Stimulated activated CD8-positive, alpha-beta memory T cell treated with anti-CD3 and anti-CD28 coated beads, Interleukin-4, amount 100 ng/mL, for 4 hours (primary cell): ENCODE measurements at places on chromosomes 11 and 22.

DNA sequence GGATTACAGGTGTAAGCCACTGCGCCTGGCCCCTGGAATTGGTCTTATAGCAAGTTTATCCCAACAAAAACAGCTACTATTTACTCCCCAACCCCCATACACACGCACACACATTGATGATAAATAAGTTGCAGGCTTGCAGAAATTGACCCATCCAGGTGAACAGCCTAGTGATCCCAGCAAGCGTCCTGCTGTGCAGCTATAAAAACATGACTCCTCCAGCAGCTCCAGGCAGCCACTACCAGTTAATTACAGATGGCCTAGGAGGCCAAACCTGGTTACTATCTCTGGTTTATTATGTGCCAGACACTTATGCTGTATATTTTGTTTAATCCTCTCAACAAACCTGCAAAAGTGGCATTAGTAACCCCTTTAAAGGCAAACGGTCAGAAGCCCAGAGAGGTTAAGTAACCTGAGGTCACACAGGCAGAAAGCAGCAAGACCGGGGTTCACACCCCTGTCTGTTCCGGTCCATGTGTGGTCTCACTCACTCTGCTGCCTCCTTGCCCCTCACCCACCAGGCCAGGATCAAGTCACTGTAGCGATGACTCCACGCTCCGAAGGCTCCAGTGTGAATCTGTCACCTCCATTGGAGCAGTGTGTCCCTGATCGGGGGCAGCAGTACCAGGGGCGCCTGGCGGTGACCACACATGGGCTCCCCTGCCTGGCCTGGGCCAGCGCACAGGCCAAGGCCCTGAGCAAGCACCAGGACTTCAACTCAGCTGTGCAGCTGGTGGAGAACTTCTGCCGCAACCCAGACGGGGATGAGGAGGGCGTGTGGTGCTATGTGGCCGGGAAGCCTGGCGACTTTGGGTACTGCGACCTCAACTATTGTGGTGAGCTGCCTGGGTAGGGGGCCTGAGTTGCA lies 6.6 kb downstream of the F2 start:
- DNase-seq = no peak

GRCh38 chr22:19079691-19080090 lies 42.5 kb downstream of the DGCR2 start:
- no peak for DNase-seq

- DNase-seq = no peak
These were observed 90.9 kb downstream of the PDHX start for GRCh38 chr11:35007277-35007676.

GRCh38 chr11:68300076-68300830 lies 12.1 kb upstream of the LRP5 start:
- DNase-seq = no peak

DNA sequence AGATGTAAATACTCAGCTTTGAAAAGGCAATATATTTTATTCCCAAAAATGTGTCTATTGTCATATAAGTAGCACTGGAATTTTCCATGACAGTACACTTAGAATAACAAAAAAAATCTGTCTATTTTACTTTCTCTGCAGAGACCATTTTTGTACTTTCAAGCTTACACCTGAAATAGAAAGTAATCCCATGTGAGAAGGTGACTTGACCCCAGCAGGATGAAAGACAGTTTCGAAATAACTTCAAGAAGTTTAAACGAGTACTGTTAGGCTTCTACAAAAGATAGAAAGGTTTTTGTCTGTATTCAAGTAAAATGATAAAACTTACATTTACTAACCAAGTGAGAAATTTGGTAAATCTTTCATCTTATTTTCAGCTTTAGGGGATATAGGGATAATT lies 259.9 kb upstream of the CTSC start:
- DNase-seq = no peak

DNA sequence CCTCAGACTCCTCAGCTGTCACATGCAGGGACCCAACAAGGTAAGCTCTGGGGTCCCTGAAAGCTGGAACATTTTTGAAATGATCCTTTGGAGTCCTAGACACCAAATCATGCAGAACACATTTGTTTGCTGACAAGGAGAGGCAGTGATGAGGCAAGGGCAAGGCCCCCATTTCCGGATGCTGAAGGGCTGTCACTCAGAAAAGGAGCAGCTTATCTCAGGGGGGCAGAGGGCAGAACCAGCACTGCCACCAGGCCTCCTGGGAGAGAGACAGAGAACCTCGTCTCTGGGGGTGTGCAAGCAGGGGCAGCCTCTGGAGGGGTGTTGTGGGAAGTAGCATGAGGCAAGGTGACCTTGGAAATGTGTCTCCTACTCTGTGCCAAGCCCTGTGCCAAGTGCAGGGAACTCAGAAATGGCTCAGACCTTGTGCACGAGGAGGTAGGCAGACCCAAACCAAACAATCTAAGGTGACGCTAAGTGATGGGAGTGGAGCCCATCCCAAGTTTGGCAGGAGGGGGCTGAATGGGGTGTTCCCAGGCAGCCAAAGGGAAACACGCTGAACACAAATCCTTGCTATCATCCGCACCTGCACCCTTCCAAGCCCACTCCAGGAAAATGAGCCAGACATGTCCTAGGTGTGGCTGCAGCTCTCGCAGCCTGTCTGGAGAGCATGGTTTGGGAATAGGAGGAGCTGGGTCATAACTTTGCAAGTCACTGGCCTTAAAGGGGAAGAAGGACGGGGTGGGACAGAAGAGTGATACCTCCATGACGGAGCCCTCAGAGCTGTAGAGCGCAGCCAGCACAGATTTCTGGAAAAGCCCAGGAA lies 94.2 kb downstream of the PDE2A start:
- DNase-seq = no peak

GRCh38 chr11:45523760-45524159 lies 141.7 kb downstream of the CHST1 start:
- DNase-seq = no peak

- peak; percentile 26 for DNase-seq
These were observed 18.3 kb downstream of the ADORA2A start for GRCh38 chr22:24445481-24446259.

DNA sequence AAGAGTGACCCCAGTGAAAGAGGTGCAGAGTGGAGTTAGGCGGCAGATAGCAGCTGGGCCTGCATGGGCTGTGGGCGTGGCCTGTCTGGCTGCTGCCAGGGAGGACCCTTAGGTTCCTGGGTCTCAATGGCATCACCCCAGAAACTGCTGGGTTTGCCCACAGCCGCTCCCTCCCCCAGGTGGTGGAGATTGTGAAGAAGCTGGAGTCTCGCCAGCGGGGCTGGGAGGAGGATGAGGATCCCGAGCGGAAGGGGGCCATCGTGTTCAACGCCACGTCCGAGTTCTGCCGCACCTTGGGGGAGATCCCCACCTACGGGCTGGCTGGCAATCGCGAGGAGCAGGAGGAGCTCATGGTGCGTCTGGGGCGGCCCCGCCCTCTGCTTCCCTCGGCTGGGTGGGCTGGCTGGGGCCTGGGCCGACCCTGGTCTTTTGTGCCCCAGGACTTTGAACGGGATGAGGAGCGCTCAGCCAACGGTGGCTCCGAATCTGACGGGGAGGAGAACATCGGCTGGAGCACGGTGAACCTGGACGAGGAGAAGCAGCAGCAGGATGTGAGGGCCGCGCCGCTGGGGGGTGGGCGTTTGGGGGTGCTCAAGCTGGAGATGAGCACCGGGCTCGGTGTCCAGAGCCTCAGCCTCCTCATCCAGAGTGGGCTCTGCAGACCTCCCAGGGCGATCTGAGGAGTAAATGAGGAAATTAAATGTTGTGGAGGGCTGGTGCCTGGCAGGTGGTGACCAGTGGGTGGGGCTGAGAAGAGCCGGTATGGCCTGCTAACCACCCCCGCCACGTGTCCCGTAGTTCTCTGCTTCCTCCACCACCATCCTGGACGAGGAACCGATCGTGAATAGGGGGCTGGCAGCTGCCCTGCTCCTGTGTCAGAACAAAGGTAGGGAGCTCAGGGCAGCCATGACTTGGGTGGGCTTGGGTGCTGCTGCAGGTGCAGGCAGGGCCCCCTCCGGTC lies 15.0 kb downstream of the SART1 start:
- no peak for DNase-seq

- DNase-seq = no peak
These were observed 53.5 kb downstream of the COMMD9 start for GRCh38 chr11:36235750-36236149.

DNA sequence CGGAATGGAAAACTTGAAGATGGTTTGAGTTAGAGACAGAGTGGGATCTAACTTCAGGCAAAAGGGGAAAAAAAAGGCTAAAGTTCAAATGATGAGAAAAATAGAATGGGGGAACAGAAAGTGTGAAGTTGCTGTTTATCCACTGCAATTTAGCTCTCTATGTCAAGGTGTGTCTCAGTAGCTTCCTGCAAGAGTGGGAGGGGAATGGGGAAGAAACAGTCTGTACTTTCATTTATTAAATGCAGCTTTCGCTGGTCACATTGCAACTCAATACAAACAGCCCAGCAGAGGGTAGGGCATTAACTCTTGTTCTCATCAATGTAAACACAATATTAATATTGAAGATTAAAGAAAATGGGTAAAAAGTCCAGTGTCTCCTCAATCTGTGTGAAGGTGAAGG lies 214.7 kb upstream of the SYN3 start:
- no peak for DNase-seq

DNA sequence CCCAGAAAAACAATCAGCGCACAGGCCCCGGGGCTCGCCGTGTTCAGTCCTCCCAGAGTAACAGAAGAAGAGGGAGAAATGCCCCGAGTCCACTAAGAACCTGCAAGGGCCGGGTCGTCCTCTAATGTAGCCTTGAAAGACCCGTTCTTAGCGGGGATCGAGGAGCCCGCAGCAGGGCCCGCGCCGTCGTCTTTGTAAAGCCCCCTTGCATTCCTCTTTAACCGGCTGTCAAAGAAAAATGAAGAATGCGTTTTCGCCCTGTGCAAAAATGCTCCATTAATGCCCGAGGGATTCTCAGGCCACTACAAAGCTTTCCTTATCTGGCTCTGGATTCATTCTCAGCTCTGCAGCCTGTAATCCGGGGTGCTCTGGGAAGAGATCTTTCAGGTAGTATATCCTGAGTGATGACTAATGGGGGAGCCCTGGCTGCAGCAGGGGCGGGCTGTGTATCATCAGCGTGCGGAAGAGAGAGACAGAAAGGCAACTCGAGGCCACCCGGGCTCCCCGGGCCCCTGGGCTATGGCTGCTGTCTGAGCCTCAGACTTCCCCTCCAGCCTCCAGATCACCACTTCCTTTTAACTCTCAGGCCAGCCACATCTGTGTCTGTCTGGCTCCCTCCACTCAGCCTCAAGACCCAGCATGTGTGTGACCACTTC lies 78.2 kb downstream of the FBLN1 start:
- DNase-seq = no peak

DNA sequence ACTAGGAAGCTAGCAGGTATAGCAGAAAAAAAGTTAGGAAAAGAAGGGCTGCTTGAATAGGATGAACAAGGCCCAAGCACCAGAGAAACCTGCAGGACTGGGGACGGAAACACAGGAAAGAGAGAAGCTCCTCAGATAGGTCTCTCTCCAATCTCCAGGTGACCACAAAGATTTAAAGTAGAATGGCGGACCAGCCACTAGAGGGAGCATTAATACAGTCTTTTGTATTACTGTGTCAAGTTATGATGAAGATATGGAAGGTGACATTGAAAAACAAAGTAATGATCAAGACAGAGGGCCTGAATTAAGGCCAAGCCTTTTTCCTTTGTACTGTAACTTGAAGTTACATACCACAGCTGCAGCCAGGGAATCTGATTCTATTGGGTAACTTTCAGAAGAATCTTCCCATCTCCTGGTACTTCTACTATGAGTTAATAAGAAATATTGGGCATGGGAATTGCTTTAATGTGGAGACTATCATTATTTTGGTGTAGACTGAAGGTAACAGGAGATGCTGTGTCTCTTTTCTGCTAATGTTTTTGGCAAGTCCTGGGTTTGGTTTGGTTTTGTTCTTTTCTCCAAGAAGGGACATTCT lies 33.8 kb downstream of the OR2AG2 start:
- DNase-seq = peak; percentile 15

- DNase-seq = no peak
These were observed 45.0 kb downstream of the FBLN1 start for GRCh38 chr22:45547731-45548130.

DNA sequence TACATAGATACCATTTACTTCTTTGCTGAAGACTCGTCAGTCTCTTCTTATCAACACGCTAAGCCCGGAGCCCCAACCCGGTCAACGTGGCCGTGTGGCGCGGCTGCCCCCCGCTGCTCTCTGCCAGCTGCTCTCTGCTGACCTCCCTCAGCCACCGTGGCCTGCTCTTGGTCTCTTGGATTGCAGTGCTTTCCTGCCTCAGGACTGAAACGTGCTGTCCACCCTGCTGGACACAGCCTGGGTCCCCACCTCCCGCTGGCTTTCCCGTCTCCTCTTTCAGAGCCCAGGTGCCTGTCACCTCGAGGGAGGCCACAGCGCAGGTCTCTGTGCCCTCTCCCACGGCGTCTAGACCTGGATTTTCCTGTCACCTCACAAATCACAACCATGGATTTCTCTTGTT lies 388.1 kb upstream of the B3GAT1 start:
- DNase-seq = no peak

GRCh38 chr22:25482091-25482760 lies 82.2 kb upstream of the GRK3 start:
- DNase-seq = no peak

GRCh38 chr11:103016031-103016430 lies 60.5 kb upstream of the MMP13 start:
- no peak for DNase-seq

DNA sequence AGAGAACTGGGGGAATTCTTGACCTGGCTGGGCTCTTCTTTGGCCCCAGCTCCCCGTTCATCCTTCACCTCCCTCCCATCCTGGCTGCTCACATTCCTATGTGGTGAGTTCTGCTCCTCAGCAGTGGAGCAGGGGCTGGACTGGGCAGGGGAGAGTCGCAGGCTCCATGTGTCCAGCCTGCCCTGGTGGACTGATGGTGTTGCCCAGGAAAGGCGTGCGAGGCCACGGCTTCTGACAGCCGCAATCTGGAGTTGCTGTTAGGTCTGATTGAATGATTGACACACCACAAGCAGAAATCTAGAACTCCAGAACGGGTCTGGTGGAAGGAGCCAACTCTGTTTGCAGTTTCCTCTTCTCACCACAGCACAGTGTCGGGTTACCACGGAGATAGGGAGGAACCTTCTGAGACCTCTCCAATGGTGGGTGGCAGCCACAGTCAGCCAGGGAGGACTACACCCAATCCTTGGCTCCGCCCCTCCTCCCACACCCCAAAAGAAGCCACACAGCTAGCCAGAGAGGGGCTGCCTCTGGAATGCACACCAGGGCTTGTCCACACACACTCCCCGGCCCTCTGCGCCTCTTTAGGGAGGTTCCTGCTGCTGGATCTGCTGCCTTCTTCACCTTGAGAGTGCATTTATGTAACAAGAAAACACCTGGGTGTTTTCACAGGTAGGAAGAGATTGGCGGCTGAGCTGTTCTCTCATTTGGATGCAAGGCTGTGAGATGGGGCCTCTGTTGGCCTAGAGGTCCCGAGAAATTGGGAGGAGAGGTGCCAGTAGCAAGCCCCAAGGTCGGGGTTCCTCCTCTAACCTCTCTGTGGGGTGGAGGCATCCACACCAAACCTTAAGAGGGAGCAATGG lies 56.4 kb upstream of the CD44 start:
- DNase-seq = peak; percentile 62

DNA sequence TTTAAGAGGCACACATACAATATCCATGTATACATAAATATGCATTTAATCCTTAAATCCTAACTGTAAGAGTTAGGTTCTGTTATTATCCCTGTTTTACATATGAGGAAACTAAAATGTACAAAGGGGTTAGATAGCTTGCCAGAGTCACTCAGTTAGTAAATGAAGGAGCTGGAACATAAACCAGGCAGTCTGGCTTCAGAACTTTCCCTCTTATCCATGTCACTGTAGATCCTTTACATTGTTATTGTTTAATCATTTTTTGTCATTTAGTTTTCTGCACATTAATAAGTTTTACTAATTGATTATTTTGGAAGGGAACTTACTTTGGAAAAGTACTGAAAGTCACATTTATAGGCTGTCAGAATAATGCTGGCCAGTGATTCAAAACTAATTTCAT lies 282.4 kb downstream of the TMEM135 start:
- DNase-seq = no peak
